ENCODE measurements at places on chromosomes 2 and 18.
A peak's percentile ranks its signal among the peaks of the same experiment; 100 is the strongest.

GRCh38 chr2:15584767-15585469, 6.8 kb upstream of the DDX1 start:
- DNase-seq, result no peak

DNA sequence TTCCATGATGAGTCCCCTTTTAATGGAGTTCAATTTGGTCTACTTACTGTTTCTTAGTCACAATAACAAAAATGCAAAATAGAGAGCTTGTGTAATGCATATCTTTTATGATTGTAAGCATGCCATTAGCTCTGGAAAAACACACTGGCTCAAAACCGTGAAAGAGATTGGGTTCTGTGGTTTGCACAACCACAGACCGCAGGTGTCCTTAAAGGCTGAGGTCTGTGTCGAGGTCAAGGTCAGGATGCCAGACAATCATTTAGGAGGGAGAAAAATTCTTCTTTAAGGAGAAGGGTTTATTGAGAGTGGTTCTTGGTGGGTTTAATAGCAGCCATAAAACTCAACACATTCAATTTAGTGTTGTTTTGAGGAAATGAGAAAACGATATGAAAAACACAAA, 487.2 kb downstream of the GALR1 start:
- no peak for DNase-seq

- no peak for DNase-seq
Measured at GRCh38 chr2:211981451-211981850, 557.2 kb downstream of the ERBB4 start.

DNA sequence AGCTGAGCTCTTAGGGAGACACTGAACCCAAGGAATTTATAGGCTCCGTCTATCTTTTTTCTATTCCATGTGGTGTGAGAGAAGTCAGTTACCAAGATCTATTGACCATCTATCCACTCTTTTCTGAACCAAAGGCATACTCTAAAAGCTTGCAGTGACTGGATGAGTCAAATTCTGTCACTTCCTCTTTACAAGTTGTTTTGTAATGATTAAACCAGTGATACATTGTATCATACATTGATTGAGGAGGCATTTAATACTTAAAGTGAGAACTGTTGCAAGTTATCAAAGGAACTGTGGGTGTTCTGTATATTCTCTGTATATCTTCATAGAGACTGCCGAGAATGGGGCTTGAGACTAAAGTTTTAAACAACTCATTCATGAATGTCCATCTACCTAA, 188.8 kb downstream of the CAMKMT start:
- peak; percentile 33 for DNase-seq

GRCh38 chr2:119416299-119416923, 15.2 kb upstream of the TMEM37 start:
- no peak for DNase-seq

GRCh38 chr2:102418421-102418961, 4.5 kb upstream of the IL18RAP start:
- peak; percentile 83 for DNase-seq

DNA sequence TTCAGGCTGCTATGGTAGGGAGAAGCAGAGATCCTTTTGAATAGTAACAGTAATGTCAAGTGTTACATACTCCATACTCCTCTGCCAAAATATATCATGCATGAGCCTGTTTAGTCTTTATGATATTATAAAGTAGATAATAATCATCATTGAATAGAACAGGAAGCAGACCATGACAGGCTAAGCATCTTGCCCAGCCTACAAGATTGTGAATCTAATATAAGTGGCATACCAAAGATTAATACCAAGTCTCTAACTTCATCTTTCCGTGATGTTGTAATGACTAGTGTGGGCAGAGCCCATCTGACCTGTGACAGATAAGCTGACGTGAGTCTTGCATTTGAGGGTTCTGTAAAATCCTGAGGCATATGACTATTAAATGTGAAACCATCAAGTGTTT, 13.1 kb downstream of the NDUFB3 start:
- no peak for DNase-seq

DNA sequence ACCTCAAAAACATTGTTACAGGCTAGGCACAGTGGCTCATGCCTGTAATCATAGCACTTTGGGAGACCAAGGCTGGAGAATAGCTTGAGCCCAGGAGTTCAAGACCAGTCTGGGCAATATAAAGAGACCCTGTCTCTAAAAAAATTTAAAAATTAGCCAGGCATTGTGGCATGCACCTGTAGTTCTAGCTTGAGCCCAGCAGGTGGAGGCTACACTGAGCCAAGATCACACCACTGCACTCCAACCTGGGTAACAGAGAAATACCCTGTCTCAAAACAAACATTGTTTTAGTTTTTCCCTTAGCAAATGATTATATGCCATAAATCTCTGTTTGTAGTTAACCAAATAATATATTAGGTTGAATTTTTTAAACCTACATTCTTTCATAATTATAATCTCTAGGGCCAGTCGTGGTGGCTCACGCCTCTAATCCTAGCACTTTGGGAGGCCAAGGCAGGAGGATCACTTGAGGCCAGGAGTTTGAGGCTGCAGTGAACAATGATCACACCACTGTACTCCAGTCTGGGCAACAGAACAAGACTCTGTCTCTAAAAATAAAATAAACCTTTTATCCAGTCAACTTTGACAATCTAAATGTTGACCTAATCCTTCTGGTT, 13.3 kb upstream of the CYP20A1 start:
- DNase-seq, result peak; percentile 39

DNA sequence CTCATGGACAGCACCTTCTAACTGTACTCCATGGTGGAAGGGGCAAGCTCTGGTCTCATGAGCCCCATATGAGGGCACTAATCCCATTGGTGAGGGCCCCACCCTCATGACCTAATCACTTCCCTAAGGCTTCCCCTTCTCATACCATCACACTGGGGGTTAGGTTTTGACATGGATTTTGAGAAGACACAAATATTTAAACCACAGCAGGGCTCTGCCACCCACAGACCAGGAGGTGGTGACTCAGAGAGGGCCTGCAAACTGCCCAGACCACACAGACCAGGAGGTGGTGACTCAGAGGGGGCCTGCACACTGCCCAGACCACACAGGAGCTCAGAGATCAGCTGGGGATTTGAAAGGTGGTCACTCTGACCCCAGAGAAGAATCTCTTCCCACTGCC, 222.0 kb downstream of the KLHL29 start:
- peak; percentile 4 for DNase-seq

DNA sequence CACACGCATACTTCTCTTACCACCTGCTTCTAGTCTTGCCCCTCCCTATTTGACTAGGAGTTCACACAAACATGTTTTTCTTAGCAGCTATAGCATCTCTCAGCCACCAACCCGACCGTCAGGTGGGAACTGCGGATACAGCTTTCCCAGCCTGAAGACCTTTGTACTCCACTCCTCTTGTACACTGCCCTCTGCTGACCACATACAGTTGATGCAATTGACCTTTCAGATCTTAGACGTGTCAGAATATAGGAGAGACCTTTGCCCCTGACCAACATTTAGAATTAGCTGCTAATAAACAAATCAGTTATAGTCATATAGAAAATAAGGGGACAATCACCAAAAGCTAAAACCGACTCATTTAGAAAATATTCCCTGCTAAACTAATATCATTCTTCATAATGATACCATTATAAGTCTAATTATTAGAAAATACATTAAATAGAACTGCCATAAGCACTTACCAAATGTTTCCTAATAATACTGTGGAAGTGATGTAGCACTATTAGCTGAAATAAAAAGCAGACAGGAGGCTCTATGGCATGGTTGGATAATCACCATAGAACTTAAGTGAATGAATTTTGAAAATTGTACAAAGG, 208.4 kb downstream of the RAD51AP2 start:
- peak; percentile 39 for DNase-seq

DNA sequence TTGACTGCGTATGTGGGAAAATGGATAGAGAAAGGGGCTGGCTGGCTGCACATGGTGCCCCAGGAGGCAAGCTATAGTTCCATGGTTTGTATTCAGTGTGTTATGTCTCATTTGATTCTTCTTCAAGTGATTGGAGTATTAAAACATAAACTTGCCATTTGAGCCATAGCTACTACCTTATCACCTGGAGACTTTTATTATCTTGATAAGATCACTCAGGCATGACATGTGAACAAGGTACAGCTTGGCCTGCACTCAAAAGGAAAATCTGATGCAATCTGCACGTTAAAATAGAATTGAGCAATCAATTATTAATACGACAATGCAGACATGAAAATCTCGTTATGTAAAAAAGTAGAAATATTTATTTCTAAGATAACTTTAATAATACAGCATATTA, 116.9 kb downstream of the RND3 start:
- DNase-seq, result no peak

GRCh38 chr2:24049485-24050021, at the start of gene FKBP1B:
FKBP1B (plus strand) TSS chr2:24049741; CDS start chr2:24049850, 109 bp downstream.
- peak; percentile 65 for DNase-seq
